Stimulated activated memory B cell treated with anti-CD40 and anti-IgM and Interleukin-4, amounts not matched to agents 10 μg/mL and 1 μg/mL and 100 μg/mL, for 72 hours (primary cell): ENCODE measurements at places on chromosomes 7 and 10.

GRCh38 chr7:32579776-32580175, 84.5 kb downstream of the AVL9 start:
- no peak for ATAC-seq

DNA sequence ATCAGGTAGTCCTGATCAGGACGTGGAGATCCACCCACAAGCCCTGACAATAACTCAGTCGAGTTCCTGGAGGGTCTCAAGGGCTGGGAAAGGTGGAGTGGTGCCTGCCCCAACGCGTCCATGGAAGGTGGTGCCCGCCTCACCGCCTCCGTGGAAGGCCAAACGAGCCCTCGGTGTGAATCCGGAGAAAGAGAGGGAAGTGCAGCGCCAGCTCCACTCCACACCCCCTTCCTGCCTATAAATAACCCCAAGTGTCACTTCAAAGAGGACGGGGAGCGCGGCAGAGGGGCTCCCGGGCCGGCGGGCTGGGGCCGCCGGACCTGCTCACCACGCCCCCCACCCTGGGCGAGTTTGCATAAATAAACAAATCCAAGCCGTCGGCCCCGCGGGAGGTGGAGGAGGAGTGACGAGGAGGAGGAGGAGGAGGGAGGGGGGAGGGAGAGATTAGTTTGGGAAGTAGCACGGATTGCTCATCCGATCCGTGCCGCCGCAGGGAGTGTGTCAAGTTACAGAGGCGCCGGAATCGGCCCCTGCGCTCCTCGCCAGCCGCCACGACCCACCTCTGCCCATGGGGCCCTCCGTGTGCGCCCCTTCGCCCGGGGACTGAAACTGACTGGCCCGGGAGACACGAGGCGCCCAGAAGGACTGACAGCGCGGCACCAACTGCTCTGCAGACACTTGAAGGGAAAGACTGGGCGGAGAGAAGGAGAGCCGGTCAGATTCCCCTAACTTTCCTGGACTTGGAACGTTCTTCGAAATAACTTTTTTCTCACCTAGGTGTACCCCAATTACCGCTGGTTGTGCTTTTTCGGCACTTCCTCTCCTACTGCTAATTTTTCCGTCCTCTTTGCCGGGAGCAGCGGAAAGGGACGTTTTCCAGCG, at the start of gene COL13A1:
Gene COL13A1, plus strand, starts transcription at position 473 of the 882 bp plus-strand sequence. CDS start 518 bp downstream, outside the sequence.
- ATAC-seq, result no peak

DNA sequence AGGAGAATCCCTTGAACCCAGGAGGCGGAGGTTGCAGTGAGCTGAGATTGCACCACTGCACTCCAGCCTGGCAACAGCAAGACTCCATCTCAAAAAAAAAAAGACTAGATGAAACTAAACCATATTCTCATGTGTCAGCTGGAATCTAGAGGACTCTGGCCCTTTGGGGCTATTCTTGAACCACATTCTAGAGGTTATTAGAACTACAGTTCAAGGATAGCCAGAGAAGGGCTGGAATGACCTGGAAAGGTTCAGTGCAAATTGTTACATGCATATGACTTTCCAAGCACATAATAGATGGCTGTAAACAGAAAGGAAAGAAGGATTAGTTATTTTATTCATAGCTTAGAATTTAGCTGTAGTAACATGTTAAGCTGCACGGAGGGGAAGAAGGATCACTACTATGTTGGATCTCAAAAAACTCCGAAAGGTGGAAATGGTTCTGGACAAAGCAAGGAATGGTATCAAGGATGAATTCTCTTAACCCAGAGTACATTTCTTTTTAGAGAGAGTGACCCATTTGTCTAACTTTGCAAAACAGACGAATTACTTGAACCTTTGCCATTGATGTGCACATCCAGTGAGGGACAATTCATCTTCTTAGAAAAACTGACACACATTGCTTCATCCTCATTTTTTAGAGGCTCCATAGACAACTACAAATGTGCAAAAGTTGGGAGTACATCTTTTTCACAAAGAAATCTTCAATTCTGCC, 124.0 kb upstream of the SAMD8 start:
- no peak for ATAC-seq

- no peak for ATAC-seq
These were observed 18.1 kb downstream of the GARS1 start for GRCh38 chr7:30612658-30613265.

DNA sequence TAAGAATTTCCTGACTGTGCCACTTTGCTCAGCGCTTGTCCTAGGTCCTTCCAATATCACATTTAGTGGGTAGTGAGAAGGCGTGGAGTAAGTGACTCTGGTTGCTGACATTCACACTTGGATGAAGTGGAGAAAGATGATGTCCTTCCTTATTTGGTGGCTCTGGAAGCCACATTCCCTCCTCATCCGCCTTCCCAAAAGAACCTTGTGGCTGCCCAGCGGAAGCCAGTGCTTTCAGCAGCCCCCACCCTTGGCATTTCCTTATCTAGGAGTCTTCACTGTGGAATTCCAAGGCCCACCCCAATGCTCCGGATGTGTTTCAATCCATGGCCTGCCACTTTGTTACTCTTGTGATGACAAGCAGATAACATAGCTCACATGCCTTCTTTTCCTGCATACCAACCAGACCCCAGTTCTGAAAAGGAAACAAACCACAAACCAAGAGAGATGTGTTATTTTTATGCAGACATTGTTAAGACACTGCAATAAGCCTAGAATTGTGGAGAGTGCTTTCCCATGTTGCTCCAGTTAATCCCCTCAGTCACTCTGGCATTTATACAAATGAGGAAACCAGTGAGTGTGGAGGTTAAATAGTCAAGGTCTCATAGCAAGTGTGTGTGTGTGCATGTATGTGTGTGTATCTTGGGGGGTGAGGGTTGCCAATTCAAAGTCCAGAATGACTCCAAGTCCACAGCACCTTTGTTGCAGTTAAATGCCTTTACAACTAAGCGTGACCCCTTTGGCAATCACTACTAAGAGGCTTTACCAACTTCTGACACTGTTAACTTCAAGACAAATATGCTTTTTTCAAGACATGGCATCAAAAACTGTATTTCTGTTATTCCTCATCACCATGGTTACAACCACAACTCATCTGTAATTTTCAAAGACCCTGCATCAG, 10.3 kb upstream of the ANKRD1 start:
- no peak for ATAC-seq

DNA sequence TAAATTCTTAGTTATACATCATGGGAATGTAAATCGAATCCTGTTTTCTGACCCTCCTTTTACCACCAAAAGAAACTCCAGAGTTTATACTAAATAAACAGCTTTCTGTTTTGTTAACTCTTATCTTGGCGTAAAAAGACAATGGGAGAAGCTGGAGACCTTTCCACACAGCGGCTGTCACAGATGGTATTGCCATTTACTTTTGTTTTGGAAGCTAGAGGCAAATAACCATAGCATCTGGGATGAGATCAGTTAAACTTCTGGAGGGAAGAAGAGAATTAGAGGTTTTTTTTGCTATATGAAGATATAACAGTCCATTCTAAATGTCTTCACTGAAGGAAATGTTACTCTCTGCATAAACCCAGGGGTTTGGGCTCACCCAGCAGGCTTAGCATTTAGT, 258.9 kb downstream of the REEP3 start:
- no peak for ATAC-seq
